ENCODE measurements at places on chromosomes 1 and 21.

DNA sequence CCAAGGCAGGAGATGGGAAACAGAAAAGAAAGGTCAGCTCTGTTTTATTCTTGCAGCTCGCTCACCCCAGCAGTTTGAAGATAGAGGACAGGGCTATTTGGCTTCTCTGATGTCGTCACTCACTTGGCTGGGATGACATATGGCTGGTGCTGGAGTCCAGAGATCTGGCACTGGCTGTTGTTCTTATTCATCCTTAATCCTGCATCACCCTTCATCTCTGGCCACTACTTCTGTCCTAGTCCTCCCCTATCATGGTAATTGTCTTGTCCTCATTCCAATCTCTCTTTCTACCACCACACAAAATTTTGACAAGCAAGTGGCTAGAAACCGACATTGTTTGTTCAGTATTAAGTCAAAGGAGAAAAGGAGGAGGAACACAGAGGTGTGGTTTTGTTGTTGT lies 103.8 kb upstream of the PDE4B start:
- no peak for DNase-seq

DNA sequence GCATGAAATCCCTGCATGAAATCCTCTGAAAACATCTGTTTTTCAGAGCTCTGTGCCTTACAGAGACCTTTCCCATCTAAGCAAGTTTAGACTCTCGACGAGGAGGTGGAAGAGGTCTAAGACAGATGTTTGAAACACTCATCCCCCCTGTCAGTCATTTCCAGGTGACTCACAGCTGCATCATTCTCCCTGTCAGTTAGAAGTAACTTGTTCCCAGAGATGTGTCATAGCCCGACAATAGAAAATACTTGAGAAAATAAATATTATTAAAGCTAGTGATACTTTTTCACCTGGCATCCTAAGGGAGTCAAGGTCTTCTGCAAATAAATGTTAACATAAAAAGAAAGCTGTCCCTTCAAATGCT lies 41.6 kb upstream of the SEC16B start:
- no peak for DNase-seq

GRCh38 chr1:179385510-179385909 lies 19.7 kb downstream of the AXDND1 start:
- DNase-seq, result no peak

DNA sequence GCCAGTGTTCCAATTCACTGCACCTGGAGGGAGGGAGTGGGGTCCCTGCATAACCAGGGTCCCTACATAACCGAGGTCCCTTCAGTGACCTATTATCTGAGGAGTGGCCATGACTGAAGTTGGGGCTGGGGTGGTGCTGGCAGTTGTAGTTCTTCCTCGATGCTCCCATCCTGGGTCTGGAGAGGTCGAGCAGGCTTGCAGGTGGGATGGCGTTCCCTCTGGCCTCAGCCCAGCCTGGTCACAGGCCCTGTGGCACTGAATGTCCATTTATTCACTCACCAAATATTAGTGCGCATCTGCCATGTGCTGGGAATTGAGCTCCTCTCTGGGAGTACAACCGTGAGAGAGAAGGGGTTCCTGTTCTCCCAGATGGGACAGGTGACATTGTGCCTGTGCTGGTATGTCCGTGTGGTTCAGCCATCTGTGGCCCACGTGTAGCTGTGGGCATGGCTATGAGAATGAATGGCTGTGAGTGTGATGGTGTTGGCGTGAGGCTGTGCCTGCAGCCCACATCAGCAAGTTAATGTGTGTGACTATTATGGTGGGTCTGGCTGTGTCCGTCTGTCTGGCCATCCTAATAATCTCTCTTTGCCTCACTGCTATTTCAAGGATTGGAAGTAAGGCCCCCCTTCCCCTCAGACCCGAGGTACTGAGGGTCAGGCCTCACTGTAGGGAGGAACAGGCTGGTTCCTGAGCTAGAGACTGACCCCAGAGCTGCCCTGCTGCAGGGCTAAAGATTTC lies 3.9 kb upstream of the SLC6A9 start:
- DNase-seq, result no peak

DNA sequence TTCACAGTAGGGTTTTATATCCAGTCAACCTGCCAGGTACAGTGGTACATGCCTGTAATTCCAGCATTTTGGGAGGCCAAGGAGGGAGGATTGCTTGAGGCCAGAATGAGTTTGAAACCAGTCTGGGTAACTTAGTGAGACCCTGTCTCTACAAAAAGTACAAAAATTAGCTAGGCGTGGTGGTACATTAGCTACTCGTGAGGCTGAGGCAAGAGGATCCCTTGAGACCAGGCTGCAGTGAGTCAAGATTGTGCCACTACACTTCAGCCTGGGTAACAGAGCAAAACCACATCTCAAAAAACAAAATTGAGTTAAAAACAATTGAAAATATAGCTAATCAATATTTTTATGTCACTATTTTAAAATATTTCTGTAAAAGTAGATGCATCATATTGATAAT lies 33.2 kb downstream of the DDI2 start:
- no peak for DNase-seq

DNA sequence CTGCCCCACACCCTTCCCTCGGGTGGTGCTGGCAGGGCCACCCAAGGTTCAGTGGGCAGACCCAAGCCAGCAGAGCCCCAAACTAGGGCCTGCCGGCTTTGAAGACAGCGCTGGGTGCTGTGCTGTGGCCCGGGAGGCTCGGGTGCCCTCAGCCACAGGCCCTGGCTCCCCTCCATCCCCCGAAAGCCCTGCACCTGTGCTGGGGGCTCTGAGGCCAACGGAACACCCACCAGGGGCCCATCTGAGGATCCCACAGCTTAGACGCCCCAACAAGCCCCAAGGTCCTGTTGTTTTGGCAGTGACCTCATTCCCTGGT lies 8.6 kb downstream of the ITGB2 start:
- no peak for DNase-seq

GRCh38 chr1:212401042-212401441 lies 13.6 kb downstream of the PACC1 start:
- no peak for DNase-seq

DNA sequence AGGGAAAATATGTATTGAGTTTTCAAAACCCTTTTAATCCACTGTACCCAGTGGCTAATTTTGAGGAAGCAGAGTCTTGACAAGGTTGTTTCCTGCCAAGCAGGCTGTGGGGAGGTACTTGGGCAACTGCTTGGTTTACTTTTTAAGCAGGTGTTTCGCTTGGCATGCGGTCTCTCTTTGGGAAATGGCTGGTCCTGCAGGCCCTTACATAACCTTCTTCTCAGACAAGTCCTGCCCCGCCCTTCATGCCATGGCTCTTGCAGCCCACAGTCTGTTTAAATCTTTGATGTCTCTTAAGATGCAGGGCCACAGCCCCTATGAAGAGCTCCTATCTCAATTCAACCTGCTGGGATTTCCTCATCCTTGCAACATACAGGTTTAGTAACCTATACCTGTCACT lies 36.0 kb upstream of the ABCD3 start:
- DNase-seq, result no peak

DNA sequence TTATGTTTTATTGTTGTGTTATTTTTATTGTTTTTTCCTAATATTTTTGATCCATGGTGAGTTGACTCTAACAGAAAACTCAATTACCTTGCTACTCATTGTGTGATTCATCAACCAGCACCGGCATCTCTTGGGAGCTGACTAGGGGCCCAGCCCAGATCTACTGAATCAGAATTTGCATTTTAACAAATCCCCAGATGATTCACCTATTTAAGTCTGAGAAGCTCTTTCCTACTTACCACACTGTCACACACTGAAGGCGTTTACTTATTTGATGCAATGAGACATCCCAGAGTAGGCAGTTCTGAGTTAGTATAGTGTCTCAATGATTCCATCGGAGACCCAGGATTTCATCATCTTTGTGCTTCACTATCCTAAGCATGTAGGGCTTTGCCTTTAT lies 416.6 kb downstream of the RWDD3 start:
- no peak for DNase-seq

DNA sequence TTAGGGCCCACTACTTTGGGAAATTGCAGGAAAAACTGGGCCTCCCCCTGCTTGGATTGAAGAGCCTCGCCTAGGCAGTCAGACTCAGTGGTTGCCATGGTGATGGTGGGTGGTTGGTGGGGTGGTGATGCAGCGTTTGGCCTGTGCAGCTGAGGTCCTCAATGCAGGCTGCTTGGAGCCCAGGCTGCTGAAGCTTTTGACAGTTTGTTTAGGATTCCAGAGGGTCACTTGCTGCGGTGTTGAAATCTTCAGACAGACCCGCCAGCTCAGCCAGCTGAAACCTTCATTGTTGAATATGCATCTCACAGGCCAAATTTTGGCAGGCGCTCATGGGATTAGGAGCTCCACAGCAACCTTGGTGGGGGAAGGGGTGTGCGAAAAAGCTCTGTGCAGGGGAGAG lies 67.9 kb downstream of the CACNA1E start:
- no peak for DNase-seq

- no peak for DNase-seq
Measured at GRCh38 chr1:198018529-198018928, 101.4 kb downstream of the LHX9 start.

DNA sequence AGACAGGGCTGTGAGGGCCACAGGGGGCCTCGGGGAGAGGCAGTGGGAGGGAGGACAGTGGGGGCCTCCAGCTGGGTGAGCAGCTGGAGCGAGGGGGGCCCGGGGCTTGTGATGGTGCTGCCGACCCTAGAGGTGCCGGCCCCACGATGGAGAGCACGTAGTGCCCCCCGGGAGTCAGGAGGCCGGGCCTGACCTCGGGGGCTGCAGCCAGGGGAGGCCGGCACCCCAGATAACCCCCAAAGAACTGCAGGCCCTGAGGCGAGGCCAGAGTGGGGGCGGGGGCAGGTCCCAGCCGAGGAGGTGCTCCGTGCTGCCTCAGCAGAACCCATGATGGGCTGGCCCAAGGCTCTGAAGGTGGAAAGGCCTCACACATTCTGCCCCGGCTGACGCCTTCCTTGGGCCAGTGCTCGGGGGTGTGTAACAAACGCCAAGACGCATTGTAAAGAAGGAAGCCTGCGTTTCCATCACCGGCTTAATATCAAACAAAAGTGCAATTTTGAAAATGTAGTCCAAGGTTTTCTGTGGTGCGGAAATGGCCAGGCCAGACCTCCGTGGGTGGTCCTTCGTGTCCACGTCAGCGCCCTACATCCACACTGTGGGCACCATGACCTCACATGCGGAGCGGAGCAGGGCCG lies 55.2 kb downstream of the COL6A1 start:
- DNase-seq, result no peak

- no peak for DNase-seq
Measured at GRCh38 chr21:46172863-46173528, 11.3 kb downstream of the SPATC1L start.

GRCh38 chr1:82090104-82090503 lies 289.4 kb downstream of the ADGRL2 start:
- no peak for DNase-seq

- no peak for DNase-seq
Measured at GRCh38 chr1:10736634-10737586, 59.5 kb downstream of the CASZ1 start.

GRCh38 chr21:26112975-26113374 lies 57.6 kb downstream of the APP start:
- DNase-seq, result no peak

DNA sequence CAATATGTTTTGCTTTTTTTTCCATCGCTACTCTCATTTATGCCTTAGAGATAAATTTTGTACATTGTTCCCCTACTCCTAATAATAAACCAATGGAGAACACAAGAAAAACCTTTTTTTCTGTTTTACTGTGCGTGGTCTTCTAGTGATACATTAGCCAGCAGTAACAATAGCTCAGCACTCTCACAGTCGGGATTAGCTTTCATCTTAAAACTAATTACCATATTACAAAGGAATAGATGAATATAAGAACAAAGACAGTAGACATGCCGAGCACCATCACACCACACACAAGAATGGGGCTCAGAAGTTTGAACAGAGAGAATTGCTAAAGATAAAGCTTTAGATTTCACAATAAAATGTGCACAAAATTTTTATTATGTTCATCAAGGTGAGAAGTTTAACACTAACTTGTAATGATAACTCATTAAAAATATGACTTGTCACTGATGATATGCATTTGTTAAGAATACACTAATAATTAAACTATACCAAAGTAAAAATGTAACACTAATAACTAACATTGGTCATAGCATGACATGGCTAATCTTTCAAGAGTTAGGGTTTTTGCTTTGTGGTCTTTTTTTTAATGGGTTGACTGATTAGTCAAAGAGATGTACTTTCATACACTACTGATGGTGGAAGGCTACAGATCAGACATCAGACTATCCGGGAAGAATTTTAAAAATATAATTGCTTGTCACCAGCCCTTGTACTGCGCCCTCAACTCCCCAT lies 61.8 kb downstream of the EXTL2 start:
- DNase-seq, result no peak

- no peak for DNase-seq
Measured at GRCh38 chr1:231903586-231904081, 277.0 kb downstream of the DISC1 start.

- DNase-seq, result no peak
Measured at GRCh38 chr1:32361674-32362473, 411 bp downstream of the FAM229A start.

GRCh38 chr1:62240651-62241370 lies 46.2 kb downstream of the L1TD1 start:
- DNase-seq, result no peak

- DNase-seq, result no peak
Measured at GRCh38 chr1:163046071-163046470, 23.1 kb upstream of the RGS4 start.

GRCh38 chr1:44829506-44830384 lies 13.3 kb downstream of the PTCH2 start:
- peak; percentile 35 for DNase-seq

- DNase-seq, result no peak
Measured at GRCh38 chr1:74422421-74423292, 89.8 kb downstream of the LRRC53 start.

DNA sequence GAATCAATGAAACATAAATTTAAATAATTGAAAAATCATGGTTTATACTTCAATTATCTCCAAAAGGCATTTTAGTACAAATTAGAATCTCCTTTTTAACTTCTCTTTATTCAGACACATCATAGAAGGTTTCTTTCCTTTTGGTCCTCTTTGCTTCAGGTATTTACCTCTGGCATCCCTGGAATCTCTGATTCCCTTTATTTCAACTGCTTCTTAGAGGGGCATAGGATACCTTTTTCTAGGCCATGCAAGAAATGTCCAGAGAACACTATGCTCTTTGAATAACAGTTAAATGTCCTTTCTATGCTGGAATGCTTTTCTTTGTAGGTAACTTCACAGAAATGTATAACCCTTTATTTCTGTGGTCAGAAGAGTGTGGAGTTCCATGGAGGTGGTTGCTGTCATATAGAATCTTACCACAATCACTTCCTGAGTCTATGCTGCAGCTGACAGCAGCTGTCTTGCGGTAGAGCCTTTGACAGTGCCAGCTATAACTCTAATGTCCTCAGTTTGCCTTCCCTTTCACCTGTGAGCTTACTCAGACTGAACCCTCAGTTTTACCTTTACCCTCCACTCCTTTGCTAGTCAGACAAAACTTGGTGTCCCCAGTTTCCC lies 8.6 kb downstream of the LAMC2 start:
- no peak for DNase-seq

GRCh38 chr1:22738069-22738435 lies 27.4 kb downstream of the EPHB2 start:
- DNase-seq, result no peak

GRCh38 chr1:34153246-34153645 lies 11.8 kb downstream of the CSMD2 start:
- no peak for DNase-seq
